Mesenchymal stem cell (in vitro differentiated cells and primary cell): ENCODE measurements at places on chromosomes 1 and 21.

DNA sequence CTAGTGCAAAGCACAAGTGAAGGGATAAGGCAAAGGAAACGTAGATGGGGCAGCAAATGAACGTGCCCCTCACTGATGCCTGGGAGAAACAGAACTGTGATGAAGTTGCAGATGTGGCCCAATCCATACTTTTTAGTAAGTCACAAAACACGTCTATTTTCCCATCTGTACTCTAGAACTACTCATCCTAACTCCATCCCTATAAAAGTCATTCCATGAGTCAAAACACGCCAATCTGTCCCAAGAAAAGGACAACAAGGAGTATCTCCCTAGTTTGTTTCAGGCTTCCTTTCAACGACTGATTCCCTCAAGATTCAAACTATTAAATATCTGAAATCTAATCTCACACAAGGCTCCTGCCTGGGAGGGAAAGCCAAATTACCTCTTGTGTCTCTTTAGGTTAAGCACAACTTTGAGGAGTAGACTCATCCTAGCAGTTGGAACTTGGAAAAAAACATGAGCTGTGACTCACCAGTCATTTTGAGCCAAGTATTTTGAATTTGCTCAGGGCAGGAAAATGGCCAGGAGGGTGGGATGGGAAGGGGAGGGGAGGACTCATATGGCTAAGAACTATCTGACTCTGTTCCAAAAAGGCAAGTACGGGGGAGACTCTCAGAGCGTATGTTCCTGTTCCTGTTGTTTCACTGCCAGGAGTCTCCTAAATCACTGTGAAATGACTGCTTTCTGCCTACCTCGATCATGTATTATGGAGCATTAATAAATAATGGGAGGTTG is 214.5 kb upstream of the CAMK1G start:
- DNase-seq = no peak

- no peak for DNase-seq
These were observed 76.1 kb upstream of the USP25 start for GRCh38 chr21:15653710-15654109.

GRCh38 chr1:176903474-176903873 is 261.0 kb downstream of the ASTN1 start:
- no peak for DNase-seq

DNA sequence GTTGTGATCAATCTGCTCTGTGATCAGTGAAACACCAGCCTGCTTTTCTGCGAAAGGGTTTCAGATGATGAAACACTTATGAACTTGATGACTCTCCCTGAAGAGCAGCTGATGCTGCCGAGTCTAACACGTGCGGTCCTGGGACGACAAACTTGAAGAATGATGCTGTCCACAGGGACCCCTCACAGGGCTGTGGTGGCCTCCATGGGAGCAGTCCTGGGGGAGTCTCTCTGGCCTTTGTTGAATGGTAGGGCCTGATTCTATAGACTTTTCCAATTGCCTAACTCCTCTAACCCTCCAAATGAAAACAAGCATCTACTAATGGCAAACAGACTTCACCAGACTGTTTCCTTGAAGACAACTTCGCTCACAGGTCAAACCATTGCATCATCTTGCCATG is at the start of gene OR2T10:
Gene OR2T10 (minus strand): TSS at position 112 of the 400 bp plus-strand sequence. CDS start 3,932 bp downstream, outside the sequence.
- no peak for DNase-seq

DNA sequence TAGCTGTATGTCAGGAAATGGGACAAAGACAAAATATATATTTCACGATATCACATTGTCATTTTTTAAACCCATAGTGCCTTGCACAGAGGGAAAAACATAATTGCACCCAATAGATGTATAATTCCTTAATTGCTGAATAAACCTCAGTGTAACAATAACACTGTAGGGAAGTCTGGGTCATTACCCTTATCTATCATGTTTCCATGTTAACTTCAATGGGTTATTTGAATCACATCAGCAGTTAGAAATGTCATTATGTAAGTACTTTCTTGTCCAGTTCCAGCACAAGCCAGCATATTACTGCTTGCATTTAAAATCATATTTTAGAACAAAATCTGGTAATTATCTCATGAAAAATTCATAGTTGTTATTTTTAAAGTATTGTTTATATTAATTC is 222.7 kb downstream of the HMCN1 start:
- DNase-seq = no peak

DNA sequence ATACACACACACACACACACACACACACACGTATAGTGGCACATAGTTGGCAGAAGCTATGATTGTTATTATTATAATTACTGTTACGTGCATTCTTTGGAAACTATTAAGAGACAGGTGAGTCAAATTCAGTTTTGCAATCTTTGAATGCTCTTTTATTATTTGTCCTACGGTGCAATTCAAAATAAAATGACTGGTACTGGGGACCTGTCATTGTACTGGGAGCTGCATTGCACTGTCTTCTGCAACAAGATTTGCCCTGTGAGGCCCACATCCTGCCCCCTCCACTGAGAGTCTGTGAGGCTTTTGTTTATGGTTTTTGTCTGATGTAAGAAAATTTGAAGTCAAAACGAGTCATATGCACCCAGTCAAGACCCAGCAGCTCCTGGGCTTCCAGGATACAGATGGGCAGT is 1.9 kb downstream of the LY9 start:
- no peak for DNase-seq

DNA sequence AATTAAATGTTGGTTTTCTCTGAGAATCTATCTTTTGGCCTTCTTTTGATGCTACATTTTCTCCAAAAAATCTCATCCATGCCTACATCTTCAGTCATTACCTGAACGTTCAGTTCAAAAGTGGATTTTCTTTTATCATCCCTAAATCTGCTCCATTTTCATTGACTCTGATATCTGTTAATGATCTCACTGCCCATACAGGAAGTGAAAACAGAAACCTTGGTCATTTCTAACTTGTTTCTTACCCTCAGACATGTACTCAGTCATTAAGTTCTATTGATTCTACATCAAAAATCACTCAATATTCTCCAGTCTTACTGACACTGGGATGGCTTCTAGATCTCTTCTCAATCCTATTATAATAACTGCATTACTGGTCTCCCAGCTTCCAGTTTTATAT is 22.7 kb downstream of the PRKACB start:
- no peak for DNase-seq

- peak; percentile 47 for DNase-seq
These were observed at the start of gene UBE2Q1 for GRCh38 chr1:154557939-154558719. UBE2Q1 (minus strand) TSS chr1:154558662; CDS start chr1:154558553, 109 bp downstream.

GRCh38 chr1:152188673-152189591 is 29.9 kb upstream of the RPTN start:
- no peak for DNase-seq

- DNase-seq = no peak
These were observed 58.8 kb upstream of the KDM4A start for GRCh38 chr1:43591181-43591580.

DNA sequence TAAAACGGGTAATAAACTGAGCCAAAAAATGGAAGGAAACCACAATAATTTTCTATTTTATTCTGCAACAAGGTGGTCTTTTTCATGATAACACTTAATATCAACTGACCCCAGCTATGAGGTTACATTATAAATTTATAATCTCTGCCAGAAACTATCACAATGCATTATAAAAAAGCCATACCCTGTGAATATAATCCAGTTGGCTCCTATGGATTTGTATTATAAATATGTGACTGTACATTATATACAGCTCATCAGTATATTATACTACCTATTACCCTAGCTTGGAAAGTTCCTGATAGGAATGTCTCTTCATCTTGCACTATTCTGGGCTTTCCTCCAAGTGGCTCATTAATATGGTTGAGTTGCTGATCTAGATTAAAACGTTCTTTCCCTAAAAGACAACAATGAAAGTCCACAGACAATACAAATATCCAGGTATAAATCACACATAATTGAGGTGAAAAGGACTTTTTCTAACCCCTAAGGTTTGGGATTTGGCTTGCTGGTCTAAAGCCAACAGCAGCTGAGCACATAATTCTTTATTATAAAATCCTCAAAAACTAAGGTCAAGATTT is 487.7 kb downstream of the TTLL7 start:
- DNase-seq = no peak

GRCh38 chr1:84442256-84442655 is 36.8 kb upstream of the RPF1 start:
- peak; percentile 85 for DNase-seq

- no peak for DNase-seq
These were observed 203.6 kb upstream of the GRIK3 start for GRCh38 chr1:37237948-37238347.

DNA sequence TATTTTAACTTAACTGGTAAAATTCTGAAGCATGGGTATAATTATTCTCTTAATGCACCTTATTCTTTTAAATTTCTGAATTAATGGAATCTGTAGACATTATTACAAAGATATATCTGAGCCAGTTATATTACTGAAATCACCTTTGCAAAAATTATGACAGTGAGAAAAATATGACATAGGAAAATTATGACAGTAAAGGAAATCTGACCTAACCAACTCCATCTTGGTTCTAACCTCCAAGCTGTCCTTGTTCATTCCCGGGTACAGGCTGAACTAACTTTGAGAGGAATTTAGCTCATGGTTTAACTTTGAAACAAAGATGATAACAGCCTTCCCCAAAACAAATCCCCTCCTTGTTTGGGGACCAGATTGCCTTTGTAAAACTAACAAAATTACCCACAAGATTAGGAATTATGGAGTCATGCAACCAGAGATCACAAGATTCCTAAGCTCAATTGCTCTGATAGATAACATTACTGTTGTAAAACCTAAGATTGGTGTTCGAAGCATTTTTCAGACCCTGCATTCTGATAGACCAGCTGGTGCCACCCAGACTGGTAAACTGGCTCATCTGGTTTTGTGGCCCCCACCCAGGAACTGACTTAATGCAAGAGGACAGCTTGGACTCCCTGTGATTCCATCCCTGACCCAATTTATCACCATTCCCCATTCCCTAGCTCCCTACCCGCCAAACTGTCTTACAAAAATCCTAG is 9.4 kb upstream of the CD55 start:
- no peak for DNase-seq
